ENCODE measurements at places on chromosomes 7 and 10.

- no peak for DNase-seq
Observed at GRCh38 chr10:113987805-113988204, 55.9 kb upstream of the ADRB1 start.

GRCh38 chr7:23246555-23246954 is at the start of gene GPNMB:
Gene GPNMB (plus strand): TSS chr7:23246775. CDS start chr7:23246858, 83 bp downstream.
- peak; percentile 98 for DNase-seq

DNA sequence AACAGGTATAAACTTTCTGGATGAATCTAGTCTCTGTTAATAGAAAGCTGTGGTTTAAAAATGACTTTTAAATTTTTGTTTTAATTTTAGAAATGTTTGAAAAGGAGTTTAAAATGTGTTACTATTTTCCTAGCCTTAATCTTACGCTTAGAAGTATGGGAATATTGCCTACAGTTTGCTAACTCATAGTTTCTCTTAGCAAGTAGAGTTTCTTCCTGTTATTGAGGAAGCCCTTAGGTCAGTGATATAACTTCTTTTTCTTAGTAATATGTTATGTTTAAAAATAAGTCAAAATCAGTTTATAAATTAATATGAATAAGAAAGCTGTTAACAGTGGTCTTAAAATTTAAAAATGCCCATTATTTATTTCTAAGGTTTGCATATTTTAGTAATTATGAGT is 3.1 kb downstream of the STARD3NL start:
- DNase-seq, result no peak

- DNase-seq, result no peak
Observed at GRCh38 chr7:116924741-116925140, 28.6 kb upstream of the ST7 start.

DNA sequence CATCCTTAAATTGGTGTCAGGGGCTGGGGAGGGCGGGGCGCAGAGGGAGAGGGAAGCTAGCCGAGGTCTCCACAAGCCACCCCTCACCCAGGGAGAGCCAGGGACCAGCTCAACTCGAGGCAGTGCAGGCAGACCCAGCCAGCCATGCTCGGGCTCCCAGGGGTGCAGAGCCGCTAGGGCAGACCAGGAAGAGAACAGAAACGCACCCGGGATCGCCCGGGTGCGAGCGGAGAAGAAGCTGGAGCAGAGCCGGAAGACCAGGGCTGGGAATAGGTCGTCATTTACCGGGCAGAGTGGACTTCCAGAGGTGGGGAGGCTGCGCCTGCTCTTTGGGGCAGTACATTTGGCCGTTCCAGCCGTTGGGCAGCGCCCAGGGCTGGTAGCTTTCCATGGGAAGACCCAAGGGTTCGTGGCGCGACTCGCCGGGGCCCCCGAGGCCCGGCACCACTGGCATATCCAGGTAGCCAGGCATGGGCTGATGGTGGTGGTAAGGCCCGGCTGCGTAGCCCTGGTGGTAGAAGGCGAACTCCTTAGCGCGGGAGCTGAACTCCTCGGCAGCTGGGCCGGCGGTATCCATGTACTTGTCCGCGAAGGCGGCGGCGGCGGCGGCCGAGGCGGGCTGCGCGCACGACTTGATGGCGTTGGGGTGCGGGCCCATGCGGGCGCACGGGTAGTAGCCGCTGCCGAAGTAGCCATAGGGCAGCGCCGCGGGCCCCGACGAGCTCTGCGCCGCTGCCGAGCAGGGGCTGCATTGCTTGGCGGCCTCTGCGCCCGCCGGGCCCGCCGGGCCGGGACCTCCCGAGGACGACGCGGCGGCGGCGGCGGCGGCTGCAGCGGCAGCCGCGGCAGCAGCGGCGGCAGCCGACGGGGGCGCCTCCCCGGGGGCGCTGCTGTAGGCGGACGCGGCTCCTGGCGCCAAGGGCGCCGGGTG is 755 bp downstream of the HOXA13 start:
- DNase-seq, result peak; percentile 24

GRCh38 chr7:47771336-47771989 is 176.8 kb downstream of the PKD1L1 start:
- peak; percentile 77 for DNase-seq

DNA sequence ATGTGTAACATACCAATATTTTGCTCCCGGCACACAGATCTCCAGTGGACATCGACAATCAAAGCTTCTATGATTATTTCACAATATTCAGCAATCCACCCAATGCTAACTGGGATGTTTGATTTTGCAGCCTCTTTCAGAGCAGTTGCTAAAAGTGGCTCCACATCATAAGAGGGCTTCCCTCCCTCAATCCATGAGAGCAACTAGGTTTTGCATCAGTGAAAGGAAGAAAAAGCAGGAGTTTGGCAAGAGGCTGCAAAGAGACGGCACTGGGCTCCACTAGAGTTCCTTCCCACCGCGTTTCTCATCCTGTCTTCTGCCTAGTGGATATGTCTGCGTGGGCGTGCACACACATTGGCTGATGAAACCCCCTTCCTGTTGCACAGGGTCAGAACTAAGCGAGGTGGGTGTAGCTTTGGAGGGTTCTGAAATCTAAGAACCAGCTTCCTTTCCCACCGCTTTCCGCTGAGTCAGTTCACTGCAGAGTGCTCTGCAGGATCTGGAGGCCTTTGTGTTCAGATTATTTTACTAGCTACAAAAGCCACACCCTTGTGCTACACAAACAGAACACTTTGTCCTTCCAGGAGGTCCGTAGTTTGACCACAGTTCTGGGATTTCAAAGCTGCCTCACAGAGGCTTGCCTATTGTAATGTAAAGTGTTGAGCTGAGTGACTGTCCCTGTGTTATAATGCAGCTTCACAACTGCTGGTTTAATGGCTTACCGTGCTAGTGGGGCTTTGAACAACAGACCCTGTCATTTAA is 28.1 kb downstream of the ARL4A start:
- DNase-seq, result peak; percentile 87

Data from SK-MEL-5 (cell line).